ENCODE measurements at places on chromosomes 13 and 19.

DNA sequence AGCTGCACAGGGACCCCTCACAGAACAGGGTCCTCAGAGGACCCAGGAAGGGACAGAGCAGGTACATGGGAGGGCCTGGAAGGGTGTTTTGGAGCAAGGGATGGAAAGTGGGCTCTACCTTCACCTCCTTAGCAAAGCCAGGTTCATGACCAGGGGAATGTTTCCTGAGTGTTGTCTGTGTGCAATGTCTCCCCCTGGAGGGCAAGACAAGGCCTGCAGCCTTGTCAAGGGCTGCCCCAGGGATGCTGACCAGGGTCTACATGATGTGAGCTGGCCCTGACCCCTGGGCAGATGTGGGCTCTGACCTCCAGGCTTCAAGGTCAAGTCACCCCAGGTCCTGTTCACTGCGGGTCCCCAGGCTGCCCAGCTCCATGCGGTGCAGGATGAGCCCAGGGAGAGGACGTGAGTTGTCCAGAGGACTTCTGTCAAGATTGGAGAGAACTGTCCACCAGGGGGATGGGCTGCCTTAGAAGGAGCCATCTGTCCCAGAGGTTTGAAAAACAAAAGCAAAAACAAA lies 1.0 kb upstream of the CEACAM1 start:
- peak; percentile 75 for DNase-seq

- DNase-seq, result no peak
Measured at GRCh38 chr13:94061301-94061700, 418.2 kb downstream of the DCT start.

- DNase-seq, result no peak
Measured at GRCh38 chr13:52887165-52887564, 38.7 kb upstream of the PCDH8 start.

GRCh38 chr13:89701913-89702312 lies 1645.6 kb upstream of the MIR17HG start:
- DNase-seq, result no peak

- no peak for DNase-seq
Measured at GRCh38 chr19:3459089-3459881, 21.0 kb downstream of the SMIM24 start.

GRCh38 chr13:27273658-27274425 lies 3.2 kb downstream of the RASL11A start:
- DNase-seq, result peak; percentile 32

GRCh38 chr13:95533545-95534160 lies 18.9 kb upstream of the CLDN10 start:
- no peak for DNase-seq

GRCh38 chr13:114046431-114046975 lies 72.6 kb upstream of the C13orf46 start:
- no peak for DNase-seq

- DNase-seq, result no peak
Measured at GRCh38 chr13:100644371-100644770, 30.2 kb downstream of the TMTC4 start.

- no peak for DNase-seq
Measured at GRCh38 chr19:50602496-50602895, 34.3 kb upstream of the LRRC4B start.

- DNase-seq, result no peak
Measured at GRCh38 chr19:14342809-14343208, 38.4 kb upstream of the ADGRE5 start.

GRCh38 chr13:113739527-113740285 lies 19.3 kb upstream of the TMEM255B start:
- no peak for DNase-seq

DNA sequence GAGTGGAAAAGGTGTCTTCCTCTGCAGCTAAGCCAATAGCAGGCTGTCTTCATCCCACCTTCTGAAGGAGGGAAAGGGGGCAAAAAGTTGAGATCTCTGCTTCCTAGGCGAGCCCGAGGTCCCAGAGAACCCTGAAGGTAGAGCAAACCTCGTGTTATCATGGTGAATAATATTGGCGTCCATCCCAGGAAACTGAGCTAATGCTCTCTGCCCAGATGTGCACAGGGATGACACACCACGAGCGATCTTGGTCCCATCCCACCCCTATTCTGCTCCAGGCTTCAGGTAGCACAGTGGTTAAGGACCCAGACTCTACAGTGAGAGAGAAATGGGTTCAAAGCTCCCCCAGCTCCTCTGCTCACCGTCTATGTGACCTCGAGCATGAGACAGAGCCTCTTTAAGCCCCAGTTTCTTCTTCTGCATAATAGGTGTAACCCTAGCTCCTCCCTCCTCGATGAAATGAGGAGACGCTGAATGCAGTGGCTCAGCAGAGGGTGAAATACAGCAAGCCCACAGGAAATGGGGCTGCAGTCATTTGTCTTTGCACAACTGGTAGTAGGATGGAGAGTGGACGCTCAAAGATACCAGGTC lies 9.9 kb upstream of the CEACAM20 start:
- DNase-seq, result no peak

DNA sequence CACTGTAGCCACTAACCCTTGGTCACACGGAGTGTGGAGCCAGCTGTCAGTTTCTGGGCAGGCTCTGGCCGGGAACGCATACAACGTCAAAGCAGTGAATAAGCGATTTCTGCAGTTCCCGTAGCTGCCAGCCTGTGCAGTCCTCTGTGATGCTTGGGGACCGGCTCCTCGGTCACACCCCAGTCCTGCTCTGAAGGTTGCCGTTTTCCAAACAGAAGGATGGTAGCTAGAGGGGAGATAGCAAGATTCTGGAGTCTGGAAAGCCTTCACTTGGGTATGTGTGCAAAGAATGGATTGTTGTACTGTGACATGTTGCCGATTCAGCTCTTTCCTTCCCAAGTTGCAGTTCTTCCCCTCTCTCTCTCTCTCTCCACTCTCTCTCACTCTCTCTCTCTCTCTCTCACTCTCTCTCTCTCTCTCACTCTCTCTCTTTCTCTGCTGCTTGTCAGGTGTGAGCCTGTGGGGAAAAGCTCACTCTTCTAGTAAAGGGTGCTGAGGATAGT lies 38.7 kb upstream of the C1QTNF9 start:
- DNase-seq, result peak; percentile 42

DNA sequence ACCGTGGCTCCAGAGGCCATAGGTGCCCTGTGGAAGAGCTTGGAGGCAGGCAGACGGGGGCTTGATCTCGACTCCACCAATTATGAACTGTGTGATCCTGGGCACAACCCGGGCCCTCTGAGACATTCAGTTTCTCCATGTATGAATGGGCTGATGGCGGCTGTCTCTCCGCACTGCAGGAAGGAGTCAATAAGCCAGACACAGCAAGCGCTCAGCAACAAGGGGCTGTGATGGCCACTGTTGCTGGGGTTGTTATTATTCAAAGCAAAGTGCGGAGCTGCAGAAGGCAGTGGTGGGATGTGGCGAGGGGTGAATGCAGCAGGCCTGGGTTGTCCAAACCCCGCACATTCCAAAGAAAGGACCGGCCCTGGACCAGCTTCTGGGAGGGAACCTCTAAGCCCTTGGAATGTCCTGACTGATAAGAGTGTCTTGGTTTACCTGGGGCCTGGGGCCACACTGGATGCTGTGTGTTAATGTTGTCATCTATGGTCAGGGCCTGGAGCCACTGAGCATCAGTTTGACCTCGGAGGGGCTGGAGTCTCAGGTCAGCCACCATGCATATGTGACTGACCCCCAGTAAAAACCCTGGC lies 8.3 kb downstream of the TMEM143 start:
- DNase-seq, result no peak

DNA sequence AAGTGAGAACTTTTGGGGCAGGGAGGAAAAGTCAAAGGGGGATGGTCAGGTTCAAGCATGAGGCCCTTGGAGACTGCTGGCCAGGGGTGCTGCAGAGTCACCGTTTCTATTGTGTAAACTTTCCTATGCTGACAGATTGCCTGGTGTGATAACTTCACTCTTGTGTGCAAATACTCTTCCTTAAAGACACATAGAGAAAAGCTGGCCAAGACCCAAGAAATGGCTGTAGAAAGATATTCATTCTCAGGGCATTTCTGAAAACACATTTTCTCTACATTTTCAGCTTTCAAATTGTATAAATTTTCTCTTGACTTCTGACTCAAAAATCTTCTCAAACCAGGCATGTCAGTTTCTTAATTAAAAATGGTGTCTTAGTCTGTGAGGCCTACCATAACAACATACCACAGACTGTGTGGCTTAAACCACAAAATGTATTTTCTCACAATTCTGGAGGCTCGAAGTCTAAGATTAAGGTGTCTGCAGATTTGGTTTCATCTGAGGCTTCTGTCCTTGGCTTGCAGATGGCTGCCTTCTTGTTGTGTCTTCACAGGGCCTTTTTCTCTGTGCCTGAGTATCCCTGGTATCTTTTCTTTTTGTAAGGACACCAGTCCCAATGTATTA lies 304.5 kb downstream of the KCNRG start:
- no peak for DNase-seq

GRCh38 chr19:19056636-19057275 lies 7.0 kb upstream of the SLC25A42 start:
- no peak for DNase-seq

GRCh38 chr13:23608701-23609413 lies 38.6 kb downstream of the TNFRSF19 start:
- no peak for DNase-seq

- no peak for DNase-seq
Measured at GRCh38 chr19:54434112-54434872, 14.7 kb upstream of the LENG8 start.

- DNase-seq, result peak; percentile 83
Measured at GRCh38 chr19:10568826-10569651, at the start of gene CDKN2D. Gene CDKN2D (minus strand): TSS chr19:10568979. CDS start chr19:10568653, 326 bp downstream.

DNA sequence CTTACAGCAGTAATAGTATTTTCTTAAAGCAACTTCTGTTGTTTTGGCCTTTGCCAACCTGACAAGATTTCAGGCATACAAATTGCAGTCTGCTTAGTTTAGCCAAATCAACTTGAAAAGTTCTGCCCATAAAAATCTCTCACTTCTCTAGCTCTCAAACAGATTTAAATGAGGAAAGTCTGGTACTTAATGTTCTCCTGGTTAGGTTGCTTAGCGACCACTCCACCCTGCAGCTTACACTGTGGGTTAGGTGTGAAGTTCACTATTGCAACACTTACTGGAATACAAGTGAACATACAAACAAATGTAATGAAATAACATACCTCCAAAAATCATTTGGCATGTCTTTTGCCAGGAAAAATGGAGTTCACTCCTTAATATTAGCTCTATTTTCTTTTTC lies 178.7 kb upstream of the PCDH9 start:
- DNase-seq, result no peak

DNA sequence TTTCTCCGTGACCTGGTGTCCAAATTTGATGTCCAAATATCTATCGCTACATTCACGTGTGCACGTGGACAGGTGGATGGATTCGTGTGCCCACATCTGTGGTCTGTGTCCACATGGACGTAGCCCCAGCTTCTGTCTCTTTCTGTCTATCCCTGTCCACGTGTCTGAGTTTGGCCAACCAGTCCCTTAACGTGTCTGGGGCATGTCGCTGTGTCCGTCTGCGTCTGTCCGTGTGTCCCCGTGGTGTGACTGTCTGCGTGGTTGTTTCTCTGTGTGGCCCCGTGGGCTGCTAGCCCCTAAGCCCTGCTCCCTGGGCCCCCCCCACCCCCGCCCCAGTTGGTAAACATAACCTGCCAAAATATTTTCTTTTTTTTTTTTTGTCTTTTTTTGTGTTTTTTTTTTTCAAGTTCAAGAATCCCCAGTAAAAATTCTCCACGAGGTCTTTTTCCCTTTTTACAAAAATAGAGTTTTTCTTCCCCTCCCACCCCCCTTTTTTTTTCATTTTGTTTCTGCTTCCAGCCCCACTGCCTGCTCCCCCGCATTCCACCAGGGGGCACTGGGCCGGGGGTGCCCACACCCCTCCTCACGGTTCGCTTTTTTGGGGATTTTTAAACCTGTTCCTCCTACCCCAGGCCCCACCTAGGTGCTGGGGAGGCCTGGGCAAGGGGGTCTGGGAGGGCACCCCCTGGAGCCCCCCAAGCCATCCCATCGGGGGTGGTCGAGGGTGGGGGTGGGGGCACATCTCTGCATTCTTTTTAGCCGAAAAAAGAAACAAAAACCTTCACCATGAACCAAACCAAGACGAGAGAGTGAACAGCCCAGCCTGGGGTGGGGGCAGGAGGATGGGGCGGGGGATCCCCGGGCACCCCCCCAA lies 18.3 kb downstream of the PRKCSH start:
- no peak for DNase-seq

DNA sequence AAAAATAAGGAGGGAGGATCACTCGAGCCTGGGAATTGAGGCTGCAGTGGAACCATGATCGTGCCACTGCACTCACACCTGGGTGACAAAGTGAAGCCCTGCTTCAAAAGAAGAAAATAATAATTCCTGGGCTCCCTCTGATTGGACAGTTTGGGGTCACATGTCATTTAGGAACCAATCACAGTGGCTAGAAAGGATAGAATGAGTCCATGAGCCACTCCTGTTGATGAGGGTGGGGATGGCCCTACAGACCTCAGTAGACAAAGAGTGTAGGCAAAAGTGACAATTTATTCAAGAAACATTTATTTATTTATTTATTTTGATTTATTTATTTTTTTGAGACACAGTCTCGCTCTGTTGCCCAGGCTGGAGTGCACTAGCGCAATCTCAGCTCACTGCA lies 26.8 kb upstream of the ADGRE5 start:
- peak; percentile 45 for DNase-seq

DNA sequence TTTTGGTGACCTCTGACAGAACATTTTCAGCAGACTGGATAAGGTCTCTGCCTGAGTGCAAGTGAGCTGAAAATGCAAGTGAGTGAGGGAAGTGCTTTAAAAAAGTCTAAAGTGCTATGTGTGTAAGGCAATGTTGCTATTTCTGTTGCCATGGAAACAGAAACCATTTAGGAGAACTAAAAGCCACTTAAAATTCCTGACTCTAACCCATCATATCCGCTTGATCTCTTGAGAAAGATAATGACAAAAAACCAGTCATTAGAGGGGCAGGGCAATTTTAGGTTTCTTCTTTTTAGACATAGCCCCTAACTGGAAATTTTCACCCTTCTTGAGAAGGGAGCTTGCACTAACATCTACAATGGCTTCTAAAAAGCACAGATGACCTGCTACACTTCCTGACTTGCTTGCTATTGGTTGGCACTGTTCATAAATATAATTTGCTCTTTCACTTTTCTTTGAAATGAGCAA lies at the start of gene CYSLTR2:
TSS of gene CYSLTR2 (plus strand) at position 458 of the 468 bp plus-strand sequence. CDS start 52,889 bp downstream, outside the sequence.
- DNase-seq, result no peak

Data from HEK293T (cell line).